H1 (cell line): ENCODE measurements at places on chromosomes 16 and 17.

DNA sequence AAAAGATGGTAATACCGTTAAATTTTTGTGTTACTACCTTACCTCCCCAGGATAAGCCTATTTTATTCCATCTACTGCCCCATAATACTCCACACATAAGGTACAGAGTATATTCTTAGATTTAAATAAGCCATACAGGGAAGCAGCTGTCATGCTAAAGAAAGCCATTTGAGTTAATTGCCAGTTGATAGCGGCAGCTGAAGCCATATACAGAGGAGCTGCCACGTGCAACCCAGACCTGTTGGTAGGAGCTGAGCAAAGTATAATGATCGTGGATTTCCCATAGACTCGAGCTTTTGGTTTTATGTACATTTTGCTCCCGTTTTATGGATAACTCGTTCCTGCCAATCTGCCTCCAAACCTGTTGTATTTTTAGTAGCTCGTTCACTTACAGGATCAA lies 12.0 kb downstream of the CPSF4L start:
- DNase-seq: no peak

- no peak for DNase-seq
These were observed 2277.7 kb downstream of the TP53TG3F start for GRCh38 chr16:35737076-35737475.

DNA sequence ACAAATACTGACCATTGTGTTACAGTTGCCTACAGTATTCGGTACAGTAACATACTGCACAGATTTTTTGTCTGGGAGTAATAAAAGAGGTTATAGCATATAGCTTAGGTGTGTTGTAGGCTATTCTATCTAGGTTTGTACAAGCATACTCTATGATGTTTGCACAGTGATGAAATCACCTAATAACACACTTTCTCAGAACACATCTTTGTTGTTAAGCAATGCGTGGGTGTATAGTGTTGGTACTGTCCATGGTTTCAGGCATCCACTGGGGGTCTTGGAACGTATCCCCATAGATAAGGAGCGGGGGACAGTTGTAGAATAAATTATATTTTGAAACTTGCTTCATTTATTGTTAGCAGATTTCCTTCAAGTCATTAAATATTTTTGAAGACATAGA lies 293.3 kb upstream of the TBX2 start:
- DNase-seq: no peak

DNA sequence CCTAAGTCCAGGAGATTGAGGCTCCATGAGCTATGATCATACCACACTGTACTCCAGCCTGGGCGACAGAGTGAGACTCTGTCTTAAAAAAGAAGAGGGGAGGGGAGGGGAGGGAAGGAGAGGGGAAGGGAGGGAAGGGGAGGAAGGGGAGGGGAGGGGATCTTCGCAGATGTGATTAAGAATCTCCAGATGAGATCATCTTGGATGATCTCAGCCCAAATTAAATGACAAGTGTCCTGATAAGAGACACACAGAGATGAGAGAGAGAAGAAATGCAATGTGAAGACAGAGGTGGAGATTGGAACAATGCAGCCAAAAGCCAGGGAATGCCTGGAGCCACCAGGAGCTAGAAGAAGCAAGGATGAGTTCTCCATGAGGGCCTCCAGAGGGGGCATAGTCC lies 70.1 kb downstream of the EMP2 start:
- no peak for DNase-seq

DNA sequence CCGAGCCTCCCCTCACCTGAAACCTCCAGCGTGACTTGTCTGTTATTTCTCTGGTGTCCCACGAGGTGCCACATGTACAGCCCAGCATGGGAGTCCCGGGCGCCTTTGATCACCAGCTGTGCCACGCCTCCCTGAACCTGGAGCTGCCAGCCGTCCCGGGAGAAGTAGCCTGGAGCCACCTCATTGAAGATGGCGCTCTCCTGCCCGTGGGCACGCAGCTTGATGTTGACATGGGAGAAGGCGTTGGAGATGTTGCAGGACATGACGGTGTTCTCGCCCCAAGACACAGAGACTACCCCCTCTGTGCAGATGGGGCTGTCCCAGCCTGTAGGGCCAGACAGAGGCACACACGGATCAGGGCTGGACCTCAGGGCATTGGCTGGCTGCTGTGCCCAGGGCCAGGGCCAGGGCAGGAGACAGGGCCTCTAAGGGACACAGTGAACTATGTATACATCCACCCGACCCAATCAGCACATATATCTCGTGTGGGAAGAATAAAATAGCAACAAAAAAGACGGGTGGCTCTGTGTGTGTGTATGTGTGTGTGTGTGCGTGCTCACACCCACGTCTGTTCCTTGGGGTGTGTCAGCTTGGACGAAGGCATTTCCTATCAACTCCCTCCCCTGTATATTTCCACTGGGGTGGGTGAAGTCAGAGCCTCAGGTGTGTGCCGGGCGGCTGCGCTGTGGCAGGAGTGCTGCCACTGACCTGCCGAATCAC lies 7.3 kb upstream of the CD7 start:
- DNase-seq: no peak

- DNase-seq: peak; percentile 62
These were observed 789.9 kb upstream of the KIF2B start for GRCh38 chr17:53032861-53033271.

- DNase-seq: no peak
These were observed 183.5 kb upstream of the ZFHX3 start for GRCh38 chr16:73231379-73231778.

DNA sequence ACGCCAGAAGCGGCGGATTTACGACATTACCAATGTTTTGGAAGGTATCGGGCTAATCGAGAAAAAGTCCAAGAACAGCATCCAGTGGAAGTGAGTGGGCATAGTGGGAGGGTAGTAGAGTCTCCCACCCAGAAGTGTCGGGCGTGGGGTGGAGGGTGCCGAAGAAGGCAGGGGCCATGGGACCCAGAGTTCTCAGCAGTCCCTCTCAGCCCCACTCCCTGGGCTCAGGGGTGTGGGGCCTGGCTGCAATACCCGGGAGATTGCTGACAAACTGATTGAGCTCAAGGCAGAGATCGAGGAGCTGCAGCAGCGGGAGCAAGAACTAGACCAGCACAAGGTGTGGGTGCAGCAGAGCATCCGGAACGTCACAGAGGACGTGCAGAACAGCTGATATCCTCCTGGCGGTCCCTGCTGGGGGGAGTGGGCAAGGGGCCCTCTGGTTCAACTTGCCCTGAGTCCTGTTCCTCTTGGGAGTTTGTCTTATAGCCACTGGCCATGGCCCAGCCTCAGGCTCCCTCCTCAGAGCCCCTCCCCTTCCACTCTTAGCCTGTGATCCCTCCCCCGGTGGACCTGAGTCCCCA lies 916 bp downstream of the E2F4 start:
- no peak for DNase-seq

DNA sequence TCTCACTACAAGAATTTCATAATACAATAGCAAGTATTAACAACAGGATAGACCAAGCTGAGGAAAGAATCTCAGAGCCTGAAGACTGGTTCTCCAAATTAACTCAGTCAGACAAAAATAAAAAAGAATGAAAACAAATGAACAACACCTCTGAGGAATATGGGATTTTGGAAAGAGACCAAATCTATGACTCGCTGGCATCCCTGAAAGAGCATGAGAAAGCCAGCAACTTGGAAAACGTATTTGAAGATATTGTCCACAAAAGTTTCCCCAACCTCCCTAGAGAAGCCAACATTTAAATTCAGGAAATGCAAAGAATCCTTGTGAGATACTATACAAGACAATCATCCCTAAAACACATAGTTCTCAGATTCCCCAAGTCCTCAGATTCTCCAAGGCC lies 20.9 kb downstream of the NLRP1 start:
- no peak for DNase-seq

- no peak for DNase-seq
These were observed 12.4 kb upstream of the TCAP start for GRCh38 chr17:39652587-39653315.

GRCh38 chr16:5377280-5377898 lies 279.8 kb upstream of the EEF2KMT start:
- DNase-seq: no peak

GRCh38 chr17:9529033-9529700 lies 46.5 kb downstream of the STX8 start:
- DNase-seq: no peak

DNA sequence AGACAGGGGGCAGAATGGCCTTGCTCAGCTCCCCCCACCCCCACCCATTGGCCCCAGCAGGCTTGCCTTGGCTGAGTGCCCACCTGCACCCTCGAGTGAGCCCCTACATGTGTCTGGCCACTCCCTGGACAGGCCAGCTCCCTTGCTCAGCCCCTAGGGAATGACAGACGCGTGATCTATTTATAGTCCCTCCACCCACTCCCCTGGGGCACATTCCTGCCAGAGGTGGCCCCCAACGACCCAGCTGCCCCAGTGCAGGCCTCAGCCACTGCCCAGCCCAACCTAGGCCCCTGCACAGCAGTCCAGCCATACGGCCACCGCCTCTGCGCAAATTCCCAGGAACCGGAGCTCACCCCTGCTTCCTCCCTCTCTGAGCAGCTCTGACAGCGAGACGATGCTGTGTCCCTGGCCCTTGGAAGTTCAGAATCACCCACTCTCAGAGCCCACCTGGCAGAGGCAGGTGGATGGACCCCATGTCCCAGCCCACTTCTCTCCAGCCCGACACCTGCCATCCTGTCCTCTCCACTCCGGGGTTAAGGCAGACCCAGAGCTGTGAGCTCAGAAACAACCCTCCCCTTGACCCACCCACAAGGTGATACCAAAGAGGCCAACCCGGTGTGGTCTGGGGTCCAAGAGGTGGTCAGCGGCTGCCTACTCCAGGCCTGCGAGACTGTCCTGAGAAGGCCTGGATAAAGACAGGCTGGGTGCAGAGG lies 11.5 kb upstream of the P2RX1 start:
- no peak for DNase-seq

DNA sequence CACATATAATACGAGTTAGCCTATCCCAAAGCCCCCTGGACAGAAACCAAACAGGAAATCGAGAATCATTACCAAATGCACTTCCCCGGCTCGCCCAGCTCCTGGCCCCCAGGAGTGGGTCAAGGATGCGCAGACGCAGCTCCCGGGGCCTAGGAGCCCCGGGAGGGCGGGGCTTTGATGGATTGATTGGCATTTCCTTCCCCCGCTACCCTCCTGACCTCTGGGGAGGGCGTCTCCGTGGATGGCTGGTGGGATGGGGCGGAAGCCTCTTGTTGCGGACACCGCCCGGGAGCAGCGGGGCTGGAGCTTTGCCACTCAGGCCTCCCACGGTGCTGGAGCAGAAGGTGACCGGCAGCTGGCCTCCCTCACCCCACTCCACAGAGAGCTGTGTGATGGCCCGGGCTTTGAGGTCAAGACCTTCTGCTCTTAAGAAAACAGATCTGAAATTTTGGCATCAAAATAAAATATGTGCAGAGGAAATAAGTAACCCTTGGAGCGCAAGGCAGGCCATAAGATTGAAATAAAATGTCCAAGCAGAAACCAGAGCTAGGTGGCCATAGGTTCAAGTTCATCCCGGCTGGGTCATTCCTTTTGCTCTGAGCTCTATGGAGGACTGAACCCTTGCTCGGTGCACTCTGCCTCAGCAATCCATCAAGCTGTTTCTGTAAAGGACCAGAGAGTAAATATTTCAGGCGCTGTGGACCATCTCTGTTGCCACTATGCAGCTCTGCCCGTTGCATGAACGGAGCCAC lies 262.3 kb downstream of the SOX9 start:
- peak; percentile 66 for DNase-seq

DNA sequence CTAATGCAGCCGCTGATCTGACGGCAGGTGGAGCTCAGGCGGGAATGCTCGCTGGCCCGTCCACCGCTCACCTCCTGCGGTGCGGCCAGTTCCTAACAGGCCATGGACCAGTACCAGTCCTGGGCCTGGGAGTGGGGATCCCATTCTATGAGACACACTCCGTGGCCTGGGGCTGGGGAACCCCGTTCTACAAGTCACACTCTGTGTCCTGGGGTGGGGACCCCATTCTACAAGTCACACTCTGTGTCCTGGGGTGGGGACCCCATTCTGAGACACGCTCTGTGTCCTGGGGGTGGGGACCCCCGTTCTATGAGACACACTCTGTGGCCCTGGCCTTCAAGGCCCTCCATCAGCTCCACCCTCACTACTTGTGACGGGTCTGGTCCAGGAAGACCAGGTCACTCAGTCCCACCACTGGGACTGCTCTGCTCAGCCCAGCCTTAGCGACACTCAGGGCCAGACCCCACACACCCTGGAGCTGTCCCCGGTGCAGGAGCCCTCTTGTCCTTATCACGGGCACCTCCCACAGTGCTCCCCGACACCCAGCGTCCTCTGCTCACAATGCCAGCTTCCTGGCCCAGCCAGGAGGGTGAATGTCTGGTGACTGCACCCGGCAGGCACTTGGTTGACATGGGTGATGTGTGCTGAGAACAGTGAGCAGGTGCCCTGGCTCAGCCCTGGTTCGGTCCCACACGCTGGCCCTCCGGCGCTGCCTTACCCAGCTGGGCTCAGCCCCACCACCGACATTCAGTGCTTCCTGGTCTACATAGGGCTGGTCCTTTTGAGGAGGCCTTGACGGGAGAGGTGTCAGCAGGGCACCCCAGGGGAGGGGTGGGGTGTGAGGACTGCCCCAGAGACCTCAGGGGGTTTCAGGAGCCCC lies 89.1 kb downstream of the TBC1D16 start:
- no peak for DNase-seq

DNA sequence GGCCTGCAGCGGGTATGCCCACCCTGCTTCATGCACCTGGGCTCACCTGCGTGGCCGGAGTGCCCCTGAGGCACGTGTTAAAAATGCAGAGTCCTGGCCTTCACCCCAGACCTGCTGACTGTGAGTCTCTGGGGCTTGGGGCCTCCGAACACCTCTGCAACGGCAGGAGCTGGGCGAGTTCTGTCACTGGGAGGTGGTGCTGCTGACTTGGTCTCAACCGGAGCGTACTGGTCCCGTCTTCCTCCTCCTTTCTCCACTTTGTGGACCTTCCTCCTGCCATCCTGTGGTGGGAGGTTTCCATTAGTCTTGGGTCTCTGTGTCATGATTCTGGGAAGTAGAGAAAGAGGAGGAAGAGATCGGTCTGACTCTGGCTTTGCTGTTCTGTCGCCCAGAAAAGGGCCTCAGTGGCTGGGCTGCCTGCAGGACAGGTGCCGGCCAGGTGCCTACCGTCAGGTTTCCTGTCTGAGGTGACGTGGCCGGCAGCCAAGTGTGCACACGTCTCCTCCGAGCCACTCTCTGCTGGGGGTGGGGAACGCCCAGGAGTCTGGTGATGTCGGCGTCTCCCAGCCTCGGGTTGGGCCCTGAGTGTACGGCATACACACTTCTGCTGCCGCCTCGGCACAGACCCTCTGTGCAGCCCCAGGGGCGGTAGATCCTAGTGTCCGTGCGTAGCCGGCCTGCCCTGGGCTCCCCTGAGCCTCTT lies 6.9 kb downstream of the TSC2 start:
- DNase-seq: no peak
